ENCODE measurements at places on chromosomes 2 and 18.

GRCh38 chr2:235085476-235085875 is 133.7 kb downstream of the SH3BP4 start:
- DNase-seq: no peak

DNA sequence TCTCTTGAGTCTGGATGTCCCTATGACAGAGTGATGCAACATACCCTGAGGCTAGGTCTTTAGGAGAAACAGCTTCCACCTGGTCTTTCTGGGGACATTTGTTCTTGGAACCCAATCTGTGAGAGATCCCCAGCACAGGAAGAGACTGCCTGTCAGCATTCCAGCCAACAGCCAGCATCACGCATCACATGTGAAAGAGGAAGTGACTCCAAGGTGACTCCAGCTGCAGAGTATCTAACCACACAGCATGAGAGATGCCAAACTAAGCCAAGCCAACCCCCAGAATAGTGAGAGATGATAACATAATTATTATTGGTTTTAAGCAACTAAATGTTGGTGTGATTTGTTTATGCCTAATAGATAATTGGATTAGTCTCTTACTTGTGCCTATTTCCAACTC is 35.7 kb downstream of the C18orf63 start:
- peak; percentile 1 for DNase-seq

DNA sequence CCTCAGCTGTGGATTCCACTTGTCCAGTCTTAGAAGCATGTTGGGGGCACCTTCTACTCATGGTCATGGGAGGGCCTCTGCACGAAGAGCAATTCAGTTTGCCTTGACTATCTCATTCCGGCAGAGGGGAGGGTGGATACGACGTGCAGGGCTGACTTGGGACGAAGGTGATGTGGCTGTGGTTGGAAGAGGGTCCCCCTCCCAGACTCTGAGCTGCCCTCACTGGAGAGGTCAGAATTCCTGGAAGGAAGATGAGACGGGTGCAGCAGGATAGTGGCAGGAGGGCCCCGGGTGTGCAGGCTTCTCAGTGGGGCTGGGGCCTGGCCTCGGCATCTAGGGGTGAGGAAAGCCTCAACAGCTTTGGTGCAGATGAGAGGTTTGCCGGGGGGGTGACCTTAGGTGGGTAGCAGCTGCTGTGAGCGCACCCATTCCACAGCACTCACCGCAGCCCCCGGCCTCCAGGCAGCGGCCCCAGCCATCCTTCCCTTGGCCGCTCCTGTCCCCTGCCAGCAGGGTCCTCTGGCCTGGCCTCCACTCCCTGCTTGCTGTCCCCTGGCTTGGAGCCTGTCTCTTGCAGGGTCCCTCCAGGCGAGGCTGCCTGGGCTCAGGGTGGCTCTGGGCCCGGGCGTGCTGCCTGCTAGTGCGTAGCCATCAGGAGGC is 3.2 kb downstream of the RNPEPL1 start:
- no peak for DNase-seq

GRCh38 chr2:232983669-232984140 is 29.4 kb downstream of the NGEF start:
- no peak for DNase-seq

GRCh38 chr18:10230072-10230471 is 224.4 kb upstream of the APCDD1 start:
- peak; percentile 55 for DNase-seq

Measured in H54 (cell line).